Activated T-cell treated with anti-CD3 and anti-CD28 coated beads for 1 hour (primary cell): ENCODE measurements at places on chromosomes 1 and 21.

DNA sequence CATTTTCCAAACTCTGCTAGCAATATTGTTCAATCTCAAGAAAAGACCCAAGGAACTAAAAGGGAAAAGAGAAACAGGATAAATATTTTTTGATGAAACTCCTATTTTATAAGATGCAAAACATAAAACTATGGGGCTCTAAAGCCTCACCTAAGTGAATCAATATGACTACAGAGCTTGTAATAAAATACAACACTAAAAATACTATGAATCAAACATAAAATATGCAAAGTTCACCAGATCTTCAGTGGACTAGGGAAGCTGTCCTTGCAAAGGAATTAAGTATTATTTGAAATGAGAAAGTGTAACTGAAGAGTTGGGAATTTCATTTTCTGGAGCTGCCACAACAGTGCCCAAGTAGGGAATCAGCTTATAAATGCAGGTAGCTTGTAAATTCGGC, 124.5 kb downstream of the CRB1 start:
- DNase-seq = no peak

DNA sequence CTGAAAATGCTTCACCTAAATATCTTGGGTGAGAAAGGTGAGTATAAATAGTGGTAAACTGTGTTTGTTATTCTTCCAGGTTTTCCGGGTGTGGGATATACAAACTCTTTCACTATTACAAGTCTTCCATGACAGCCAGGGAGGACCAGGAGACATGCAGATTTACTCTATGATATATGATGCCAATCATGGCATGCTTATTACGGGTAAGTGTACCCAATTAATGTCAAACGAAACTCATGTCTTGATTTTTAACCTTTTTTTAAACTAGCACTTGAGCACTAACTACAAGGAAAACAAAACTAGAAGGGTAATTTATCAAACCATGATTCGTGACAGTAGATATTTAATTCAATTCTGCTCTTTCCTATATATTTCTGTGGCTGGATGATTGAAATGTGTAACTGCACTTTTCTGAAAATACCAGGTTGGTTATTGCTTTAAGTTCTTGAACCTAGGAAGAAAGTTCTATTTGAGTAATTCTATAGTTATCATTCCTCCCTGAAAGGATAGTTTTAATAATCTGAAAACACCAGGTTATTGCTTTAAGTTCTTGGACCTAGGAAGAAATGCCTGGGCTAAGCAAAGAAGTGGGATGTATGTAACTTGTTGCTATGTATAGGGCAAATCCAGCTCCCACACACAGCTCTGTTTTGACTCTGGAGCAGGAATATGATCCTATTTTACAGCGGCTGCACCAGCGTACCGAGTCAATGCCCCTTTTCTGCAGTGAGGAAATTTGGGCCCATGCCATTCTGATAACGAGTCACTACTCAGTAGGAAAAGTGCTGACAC, 86.4 kb downstream of the WDR64 start:
- DNase-seq = no peak

DNA sequence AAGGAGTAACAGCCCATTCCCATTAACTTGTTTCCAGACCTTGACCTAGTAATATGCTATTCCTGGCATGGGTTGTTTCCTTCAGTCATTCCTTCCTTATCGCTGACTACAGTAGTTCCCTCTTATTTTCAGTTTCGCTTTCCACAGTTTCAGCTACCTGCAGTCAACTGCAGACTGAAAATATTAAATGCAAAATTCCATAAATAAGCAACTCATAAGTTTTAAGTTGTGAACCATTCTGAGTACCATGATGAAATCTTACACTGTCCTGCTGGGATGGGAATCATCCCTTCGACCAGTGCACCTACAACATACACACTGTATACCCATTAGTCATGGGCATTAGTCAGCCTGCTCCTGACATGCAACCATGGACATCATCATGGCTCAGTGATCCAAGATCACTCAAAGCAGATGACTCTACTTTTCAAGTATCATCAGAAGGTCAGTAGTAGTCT, 66.7 kb downstream of the CCDC30 start:
- no peak for DNase-seq

DNA sequence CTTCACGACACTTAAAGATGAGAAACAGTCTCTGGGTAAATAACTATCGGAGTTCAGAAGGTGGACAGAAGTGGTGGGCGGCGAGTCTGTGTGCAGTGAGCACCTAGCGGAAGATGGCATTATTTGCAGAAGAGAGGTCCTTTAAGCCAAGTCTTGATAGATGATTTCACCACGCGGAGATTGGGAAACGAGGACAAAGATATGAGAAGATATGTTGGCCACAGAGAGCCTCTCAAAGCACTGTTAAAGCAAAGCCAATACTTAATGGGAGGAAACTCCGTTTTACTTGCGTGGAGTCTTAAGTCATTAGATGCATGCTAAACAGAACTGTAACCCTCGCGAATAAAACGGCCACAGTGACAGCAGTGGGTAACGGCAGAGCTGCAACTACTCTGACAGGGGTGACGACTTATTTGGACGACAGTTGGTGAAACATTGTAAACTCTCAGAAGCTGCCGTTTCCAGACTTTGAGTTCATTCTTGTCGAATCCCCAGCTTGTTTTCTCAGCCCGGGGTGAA, 577 bp upstream of the CEP350 start:
- DNase-seq = peak; percentile 7

GRCh38 chr1:65425697-65426096, 5.2 kb downstream of the LEPR start:
- DNase-seq = no peak

DNA sequence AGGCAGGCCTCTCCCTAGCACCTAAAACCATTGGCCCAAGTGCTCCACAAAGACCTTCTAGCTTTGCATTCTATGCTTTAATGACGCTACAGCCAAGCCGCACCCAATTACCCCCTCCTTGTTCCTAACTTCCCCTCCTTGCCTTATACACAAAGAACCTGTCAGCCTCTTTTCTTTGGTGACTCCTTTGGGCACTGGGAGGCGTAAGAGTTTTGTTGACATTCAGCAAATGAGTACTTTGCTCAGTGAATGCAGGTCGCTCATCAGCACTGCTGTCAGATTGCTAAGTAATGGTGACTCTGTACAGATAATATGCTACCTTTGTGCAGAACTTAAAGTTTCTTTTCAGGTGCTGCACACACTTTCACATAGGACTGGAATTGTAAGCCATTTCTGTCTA, 187.6 kb upstream of the FAM78B start:
- DNase-seq = no peak

DNA sequence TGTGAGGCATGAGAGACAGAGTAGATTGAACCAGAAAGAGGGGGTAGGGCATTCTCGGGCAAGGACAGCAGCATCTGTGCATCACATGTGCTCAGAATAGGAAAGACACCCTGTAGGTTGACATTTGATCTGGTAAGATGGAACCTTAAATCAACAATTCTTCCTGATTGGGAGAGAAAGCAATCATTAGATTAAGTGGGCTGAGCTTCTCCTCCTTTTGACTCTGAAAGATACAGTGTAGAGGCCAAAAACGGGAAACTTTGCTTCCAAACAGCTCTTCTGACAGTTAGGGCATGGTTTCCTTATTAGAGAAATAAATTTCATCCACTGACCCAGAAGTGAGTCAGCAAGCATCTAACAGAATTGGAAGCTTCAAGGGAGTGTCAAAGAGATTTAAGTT, 9.7 kb downstream of the KIF14 start:
- no peak for DNase-seq

DNA sequence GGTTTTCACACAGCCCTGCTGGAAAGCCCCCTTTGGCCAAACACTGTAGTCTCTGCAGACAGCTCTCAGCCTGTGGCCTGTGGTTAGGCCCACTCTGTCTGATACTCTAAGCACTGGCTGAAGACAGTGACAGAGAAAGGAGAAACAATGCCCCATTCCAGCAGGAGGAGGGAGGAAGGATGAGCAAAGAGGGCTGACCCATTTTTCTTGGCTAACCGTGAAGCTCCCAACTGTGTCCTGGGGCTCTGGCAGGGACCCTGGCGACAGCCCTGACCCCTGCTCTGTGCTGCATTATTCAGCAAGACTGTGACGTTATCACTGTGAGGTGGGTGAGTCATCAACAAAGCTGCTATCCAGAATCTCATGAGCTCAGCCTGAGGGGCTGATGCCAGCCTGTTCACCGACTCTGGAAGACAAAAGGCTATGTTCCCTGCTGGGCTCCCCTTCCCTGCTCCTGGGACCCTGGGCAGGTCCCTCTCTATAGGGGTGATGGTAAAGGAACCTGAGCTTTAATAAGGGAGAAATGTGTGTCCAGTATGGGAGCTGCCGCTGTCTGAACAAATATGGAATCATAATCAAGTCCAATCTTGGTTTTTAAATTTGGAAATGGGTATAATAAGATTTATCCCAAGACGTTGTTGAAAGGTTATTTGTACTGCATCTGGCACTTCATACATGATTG, 107.0 kb downstream of the RHOU start:
- DNase-seq = no peak

- no peak for DNase-seq
These were observed 26.2 kb upstream of the TADA1 start for GRCh38 chr1:166902279-166902678.

GRCh38 chr21:31041295-31042079, 3.2 kb upstream of the KRTAP19-8 start:
- DNase-seq = no peak

- no peak for DNase-seq
These were observed 9.0 kb upstream of the LDLRAP1 start for GRCh38 chr1:25534410-25534788.

- DNase-seq = no peak
These were observed 49.4 kb downstream of the CAPZB start for GRCh38 chr1:19435851-19436455.

- no peak for DNase-seq
These were observed 78.0 kb upstream of the ATP5PO start for GRCh38 chr21:33993286-33994231.

- no peak for DNase-seq
These were observed 63.2 kb downstream of the CASQ2 start for GRCh38 chr1:115705085-115705951.

DNA sequence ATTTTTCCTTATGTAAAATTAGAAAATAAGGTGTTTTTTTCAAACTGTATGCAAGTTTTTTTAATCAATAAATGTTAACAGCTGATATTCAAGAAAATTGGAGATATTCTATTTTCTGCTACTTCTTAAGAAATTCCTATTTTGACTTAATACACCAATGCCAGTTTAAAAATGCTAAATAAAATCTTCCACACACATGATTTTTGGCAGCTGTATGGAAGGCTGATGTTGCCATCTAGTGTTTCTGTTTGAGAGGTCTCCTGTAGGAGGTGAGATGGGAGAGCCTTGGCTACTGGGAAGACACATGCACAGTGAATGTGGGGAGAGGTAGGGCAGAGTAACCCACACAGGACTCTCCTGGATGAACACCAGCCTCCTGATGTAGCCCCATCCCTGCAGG, 29.2 kb upstream of the OR2B11 start:
- peak; percentile 5 for DNase-seq

DNA sequence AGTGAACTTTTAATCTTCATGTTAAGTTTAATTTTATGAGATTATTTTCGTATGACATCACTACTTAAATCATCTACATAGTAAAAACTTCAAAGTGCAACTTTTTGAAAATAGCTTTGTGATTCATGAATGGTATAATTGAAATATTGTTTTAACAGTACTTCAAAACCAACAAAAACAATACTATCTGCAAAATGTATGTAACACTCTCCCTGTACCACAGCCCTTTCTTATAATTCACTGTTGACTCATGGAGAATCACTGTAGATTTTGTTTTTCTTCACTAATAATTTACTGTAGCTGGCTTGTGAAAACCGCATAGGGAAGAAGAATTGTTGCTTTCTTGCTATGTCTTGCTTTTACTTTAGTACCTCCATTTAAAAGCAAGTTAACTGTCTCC, 301.4 kb upstream of the ADAMTS5 start:
- no peak for DNase-seq

DNA sequence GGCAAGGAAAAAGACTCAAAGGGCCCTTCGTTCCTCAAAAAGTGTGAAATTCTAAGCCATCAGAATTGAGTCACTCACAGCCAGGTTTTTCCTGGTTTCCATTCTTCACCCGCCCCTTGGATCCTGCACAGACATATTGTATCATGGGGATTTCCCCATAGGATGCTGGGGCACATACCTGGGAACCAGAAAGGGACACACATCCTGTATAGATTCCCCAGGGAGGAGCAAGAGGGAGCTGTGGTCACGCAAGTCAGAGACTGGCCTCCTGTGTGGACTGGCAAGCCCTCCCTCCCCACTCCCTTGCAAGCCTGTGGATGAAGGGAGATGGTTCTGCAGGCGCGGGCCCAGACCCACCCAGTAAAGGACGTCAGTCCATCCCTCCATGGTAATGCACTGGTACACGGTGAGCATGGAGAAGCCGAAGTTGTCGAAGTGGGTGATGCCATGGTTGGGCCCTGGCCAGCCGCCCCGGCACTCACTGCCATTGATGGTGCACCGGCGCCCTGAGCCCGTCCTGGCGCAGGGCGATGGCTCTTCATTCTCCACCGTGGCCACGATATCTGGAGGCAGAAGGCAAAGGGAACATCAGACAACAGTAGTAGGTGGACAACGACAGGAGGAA, 23.2 kb downstream of the CACNA1S start:
- DNase-seq = no peak

DNA sequence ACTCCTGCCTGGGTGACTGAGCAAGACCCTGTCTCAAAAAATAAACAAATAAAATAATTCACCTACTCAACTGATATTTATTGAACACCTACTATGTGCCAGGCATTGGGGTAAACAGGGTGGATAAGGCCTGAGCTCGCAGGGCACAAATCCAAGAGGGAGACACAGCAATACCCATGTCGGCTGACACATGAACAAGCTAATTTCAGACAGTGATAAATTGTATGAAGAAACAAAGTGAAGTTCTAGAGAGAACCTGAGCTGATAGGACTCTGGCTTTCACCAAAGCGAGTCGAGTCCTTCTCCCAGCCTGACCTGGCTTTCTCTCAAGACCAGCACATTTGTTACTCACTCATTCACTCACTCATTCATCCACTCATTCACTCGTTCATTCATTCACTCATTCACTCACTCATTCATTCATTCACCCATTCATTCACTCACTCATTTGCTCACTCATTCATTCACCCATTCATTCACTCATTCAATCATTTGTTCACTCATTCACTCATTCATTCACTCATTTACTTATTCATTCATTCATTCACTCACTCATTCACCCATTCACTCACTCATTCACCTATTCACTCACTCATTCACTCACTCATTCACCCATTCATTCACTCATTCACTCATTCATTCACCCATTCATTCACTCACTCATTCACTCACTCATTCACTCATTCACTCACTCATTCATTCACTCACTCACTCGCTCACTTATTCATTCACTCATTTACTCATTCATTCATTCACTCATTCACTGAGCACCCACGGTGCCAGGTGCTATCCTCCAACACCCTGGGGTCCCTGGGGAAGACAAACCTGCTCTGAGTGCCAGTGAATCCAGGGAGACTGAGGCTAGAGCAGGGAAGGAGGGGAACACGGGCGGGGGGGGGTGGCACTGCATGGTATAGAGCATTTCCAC, 37.4 kb upstream of the CASZ1 start:
- DNase-seq = no peak

GRCh38 chr1:25027822-25028586, 97.9 kb upstream of the RUNX3 start:
- DNase-seq = no peak
